CD4-positive, CD25-positive, alpha-beta regulatory T cell (primary cell): ENCODE measurements at places on chromosomes 2 and 18. TPM values are rescaled to one million over a fixed set of nuclear protein-coding genes. Genes with fewer than 3 reads are reported as not detected.

HRH4 gene
- 0.95 TPM for polyA plus RNA-seq

CHMP3 gene
- polyA plus RNA-seq = 67.5 TPM

LBX2 gene
- not detected for polyA plus RNA-seq

RALB gene
- 31.0 TPM for polyA plus RNA-seq

C2orf66 gene
- not detected for polyA plus RNA-seq

RAB6C gene
- polyA plus RNA-seq = not detected

SLC4A5 gene
- 0.93 TPM for polyA plus RNA-seq

GPAT2 gene
- polyA plus RNA-seq = 0.94 TPM

MYO7B gene
- polyA plus RNA-seq = 0.12 TPM

DLX1 gene
- polyA plus RNA-seq = not detected

CTLA4 gene
- 52.1 TPM for polyA plus RNA-seq

DTNA gene
- not detected for polyA plus RNA-seq

DOK6 gene
- not detected for polyA plus RNA-seq

HEATR5B gene
- polyA plus RNA-seq = 9.6 TPM

IL1A gene
- not detected for polyA plus RNA-seq

FTCDNL1 gene
- 0.56 TPM for polyA plus RNA-seq

ATP6V1C2 gene
- 0.11 TPM for polyA plus RNA-seq

ANKRD62 gene
- polyA plus RNA-seq = not detected
